ENCODE measurements at places on chromosomes 12 and 14. TPM values are rescaled to one million over a fixed set of nuclear protein-coding genes. Genes with fewer than 3 reads are reported as not detected.

The RD3L gene
- not detected for total RNA-seq

The SMCO2 gene
- not detected for total RNA-seq

The CCNB1IP1 gene
- total RNA-seq: 40.7 TPM

The DEPDC4 gene
- total RNA-seq: 1.4 TPM

The DIO3 gene
- not detected for total RNA-seq

The ZNF839 gene
- total RNA-seq: 6.7 TPM

The PLEKHD1 gene
- total RNA-seq: not detected

The PPP1R36 gene
- 0.24 TPM for total RNA-seq

The NUBPL gene
- total RNA-seq: 6.6 TPM

The NEMF gene
- 39.8 TPM for total RNA-seq
